Activated T-helper 17 cell treated with anti-CD3 and anti-CD28 coated beads, Interleukin-2, amount 50 U/mL, for 72 hours (primary cell): ENCODE measurements at places on chromosomes 7 and 10. TPM values are rescaled to one million over a fixed set of nuclear protein-coding genes. Genes with fewer than 3 reads are reported as not detected.
A peak's percentile ranks its signal among the peaks of the same experiment; 100 is the strongest.

DNA sequence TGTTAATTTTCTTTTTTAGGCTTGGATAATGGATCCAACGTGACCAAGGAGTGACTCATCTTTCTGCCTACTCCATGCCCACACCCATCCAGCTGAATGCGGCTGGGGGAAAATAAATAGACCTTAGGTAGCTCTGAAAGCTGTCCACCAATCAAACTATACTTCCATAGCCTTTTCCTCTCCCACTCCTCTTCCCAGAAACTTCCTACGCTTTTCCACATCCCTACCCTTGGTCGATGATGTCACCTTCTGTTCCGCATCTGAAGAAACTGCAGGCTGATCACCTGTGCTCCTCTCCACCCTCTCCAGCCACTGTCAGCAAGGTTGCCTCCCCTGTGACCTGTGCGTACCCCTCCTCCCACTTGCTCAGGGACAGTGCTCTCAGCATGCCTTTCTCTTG, 359.8 kb upstream of the KLF6 start:
- ATAC-seq = no peak

DNA sequence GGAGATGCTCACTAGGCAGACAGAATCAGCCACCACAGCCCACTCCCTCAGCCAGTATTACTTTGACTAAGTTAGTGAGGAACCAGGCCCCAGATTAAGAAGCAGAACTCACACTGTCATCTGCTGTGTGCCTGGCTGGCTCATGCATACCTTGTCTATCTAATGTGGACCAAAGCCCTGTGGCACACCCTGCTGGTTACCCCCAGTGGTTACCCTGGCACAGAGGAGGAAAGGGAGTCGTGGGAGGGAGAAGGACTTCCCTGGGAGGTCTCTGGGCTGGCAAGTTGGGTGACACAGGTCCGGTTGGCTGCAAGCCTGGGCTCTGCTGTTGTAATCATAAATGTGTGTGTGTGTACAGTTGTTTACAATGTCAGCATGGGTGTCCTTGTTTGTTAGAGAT, 7.5 kb upstream of the SH2D4B start:
- ATAC-seq = peak; percentile 91

GRCh38 chr7:130290745-130291144, 2.2 kb upstream of the CPA4 start:
- ATAC-seq = no peak

DNA sequence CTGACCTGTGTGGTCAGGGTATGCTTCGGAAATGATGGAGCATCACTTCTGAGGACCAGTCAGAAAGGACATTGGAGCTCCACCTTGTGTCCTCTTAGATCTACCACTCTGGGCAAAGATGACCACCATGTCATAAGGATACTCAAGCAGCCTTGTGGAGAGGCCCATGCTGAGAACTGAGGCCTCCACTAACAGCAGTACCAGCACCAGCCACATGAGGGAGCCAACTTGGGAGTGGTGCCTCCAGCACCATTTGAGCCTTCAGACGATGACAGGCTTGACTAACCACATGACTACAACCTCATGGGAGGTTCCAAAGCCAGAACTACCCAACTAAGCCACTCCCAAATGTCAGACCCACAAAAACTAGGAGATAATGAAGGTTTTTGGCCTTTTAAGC, 116.0 kb downstream of the NPTX2 start:
- peak; percentile 64 for ATAC-seq

DNA sequence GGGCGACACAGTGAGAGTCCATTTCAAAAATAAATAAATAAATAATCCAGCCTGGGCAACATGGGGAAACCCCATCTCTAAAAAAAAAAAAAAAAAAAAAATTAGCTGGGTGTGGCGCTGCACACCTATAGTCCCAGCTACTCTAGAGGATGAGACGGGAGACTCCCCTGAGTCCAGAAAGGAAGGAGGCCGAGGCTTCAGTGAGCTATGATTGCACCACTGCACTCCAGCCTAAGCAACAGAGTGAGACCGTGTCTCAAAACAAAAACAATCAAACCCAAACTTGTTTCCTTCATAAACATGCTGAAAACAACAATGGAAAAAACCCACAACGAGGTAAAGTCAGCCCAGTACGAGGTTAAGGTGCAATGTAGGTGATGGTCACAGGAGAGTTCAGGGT, 1.2 kb downstream of the COX19 start:
- ATAC-seq = no peak

DNA sequence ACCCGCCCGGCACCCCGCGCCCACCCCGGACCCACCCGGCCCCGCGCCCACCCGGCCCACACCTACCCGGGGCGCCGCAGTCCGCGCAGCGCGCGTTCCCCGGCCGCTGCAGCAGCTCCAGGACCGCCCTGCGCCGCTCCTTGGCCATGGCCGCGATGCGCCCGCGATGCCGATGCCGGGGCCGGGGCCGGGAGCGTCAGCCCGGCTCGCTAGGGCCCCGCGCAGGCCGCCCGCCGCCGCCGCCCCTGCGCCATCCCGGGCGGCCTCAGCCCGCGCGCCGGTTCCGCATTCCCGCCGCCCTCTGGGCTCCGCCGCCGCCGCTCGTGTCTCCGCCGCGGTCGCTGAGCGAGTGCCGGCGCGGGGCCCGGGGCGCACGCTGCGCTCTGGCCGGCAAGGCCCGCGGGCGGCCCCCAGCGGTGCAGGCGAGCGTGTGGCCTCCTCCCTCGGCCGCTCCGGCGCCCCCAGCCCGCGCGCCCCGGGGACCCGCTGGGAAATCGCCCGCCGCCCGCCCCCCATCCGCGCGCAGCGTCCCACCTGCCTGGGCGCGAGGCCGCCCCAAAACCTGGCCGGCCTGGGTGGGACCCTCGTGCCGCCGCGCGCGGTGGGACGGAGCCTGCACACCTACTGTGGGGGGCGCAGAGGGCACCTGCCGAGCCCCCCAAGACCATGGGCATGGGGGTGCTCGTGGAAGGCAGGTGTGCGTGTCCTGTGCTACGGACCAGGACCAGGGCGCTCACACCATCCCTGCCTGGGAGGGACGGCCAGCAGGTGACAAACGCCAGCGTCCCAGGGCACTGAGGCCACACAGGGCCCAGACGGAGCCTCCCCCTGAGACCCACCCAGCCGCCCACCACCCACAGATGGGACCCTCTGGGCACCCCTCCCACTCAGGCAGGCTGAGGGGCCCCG, at the start of gene ADAP1:
Gene ADAP1, minus strand, starts transcription at position 351 of the 909 bp plus-strand sequence. Its CDS starts 203 bp downstream, at position 148.
- ATAC-seq = peak; percentile 83

The PBLD gene
- 0.69 TPM for total RNA-seq

GRCh38 chr7:127828843-127829500, 177.0 kb downstream of the SND1 start:
- no peak for ATAC-seq

DNA sequence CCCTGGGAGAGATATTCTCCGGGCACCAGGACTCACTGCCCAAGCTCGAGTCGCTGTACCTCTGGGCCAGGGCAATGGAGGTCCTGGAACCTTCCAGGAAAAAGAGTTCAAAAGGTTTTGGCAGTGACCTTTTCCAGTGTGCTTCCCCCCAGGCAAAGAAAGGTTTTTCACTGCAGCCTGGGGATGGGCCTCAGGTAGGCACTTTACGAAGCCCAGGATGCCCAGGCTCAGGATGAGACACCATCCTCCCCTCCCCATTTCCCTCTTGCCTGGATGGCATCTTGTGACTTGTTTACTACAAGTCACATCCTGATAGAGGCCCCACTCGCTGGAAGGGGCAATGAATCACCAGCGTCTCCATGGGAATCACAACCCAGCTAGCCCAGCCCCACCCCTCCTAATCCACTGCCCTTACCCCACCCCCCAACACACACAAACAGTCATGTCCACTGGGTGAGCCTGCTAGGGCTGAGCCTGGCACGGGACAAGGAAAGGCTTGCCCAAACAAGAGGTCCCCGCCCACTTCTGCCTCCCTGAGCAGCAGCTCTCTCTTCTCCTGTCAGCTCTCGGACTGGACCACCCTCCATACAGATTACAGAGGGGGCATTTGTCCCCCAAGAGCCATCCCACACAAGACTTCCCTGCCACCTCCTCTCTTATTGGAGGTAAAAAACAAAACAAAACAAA, 93.8 kb upstream of the SMNDC1 start:
- no peak for ATAC-seq

The MSMB gene
- total RNA-seq = not detected

The OR13A1 gene
- total RNA-seq = not detected

- ATAC-seq = no peak
Observed at GRCh38 chr10:130771491-130771946, 540.0 kb downstream of the TCERG1L start.

The PTPN20 gene
- 0.22 TPM for total RNA-seq

The CELF2 gene
- 139 TPM for total RNA-seq

The FGFBP3 gene
- total RNA-seq = 0.65 TPM

The AKR1E2 gene
- total RNA-seq = 1.9 TPM

The RASA4 gene
- 62.9 TPM for total RNA-seq

DNA sequence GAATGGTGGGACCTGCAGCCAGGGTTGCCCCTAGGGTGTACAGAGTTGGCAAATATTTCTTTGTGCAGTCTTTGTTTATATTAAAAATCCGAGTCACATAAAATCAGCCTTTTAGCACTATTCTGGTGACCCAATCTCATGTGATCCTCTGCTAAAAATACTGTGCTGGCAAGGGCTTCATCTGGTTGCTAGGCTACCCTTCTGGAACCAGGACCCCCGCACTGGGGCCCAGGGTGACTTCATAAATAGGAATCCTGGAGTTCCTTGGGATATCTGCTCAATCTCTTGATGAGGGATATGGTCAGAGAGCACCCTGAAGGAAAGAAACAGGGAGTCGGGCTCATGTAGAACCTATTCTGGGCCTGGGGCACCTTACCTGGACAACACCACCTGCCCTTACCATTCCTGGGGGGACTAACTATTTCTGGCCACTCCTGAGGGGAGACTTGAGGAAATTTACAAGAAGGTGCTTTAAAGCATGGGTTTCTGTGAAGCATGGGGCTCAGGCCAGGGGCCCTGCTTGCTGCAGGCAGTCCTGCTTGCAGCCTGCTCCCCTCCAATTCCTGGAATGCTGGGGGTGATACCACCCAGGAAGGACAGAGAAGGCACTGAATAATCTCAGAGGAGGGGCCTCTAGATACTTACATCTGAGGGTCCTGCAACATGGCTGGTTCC, 44.7 kb downstream of the SH2D4B start:
- no peak for ATAC-seq

GRCh38 chr7:158581440-158582088, 6.1 kb downstream of the PTPRN2 start:
- ATAC-seq = no peak

- ATAC-seq = no peak
Observed at GRCh38 chr10:88233870-88234269, 349.2 kb downstream of the RNLS start.

GRCh38 chr7:10874666-10875065, 99.0 kb upstream of the PHF14 start:
- ATAC-seq = no peak

DNA sequence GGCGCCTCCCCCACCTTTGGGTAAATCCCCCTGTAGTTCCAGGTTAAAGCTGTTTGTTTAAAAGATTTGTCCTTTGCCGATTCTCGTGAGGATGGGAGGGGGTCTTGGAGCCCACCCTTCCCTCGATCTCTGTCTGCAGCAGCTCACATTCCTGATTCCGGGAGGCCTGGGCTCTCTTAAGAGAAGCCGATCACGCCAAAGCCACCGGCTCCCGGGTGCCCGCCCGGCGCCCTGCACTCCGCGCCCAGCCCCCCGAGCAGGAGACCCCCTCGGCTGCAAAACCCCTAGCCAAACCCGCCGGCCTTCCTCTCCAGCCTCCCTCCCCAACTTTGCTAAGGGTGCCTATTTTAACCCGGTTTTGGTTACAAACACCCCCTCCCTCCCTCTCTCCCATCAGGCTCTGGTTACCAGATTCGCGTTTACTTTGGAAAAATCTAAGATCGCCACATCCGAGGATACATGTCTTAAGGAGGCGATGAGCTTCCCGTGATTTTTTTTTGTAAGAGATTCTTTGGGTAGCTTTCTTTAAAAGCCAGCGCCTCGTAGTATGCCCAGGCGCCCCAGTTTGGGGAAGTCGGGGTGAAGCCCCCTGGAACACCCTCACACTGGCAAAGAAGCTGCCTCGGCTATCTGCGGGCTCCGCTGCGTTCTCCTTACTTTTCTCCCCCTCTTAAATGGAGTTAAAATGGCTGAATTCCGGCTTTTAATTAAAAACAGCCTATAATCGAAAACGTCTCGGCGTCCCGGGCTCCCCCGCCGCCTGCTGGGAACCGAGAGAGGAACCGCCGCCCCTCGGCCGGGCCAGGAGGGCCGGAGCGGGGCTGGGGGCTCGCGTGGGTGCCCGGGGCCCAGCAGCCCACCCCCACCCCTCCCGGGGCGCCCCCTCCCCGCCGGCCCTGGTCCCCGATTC, 983 bp downstream of the TNRC18 start:
- ATAC-seq = no peak

GRCh38 chr10:126846959-126847358, 58.3 kb upstream of the DOCK1 start:
- no peak for ATAC-seq

- no peak for ATAC-seq
Observed at GRCh38 chr10:124160943-124161582, 67.7 kb upstream of the CHST15 start.

- ATAC-seq = no peak
Observed at GRCh38 chr7:139948587-139949335, 114.0 kb downstream of the PARP12 start.

The RELN gene
- not detected for total RNA-seq

- ATAC-seq = no peak
Observed at GRCh38 chr10:25059990-25060389, 43.6 kb downstream of the THNSL1 start.

DNA sequence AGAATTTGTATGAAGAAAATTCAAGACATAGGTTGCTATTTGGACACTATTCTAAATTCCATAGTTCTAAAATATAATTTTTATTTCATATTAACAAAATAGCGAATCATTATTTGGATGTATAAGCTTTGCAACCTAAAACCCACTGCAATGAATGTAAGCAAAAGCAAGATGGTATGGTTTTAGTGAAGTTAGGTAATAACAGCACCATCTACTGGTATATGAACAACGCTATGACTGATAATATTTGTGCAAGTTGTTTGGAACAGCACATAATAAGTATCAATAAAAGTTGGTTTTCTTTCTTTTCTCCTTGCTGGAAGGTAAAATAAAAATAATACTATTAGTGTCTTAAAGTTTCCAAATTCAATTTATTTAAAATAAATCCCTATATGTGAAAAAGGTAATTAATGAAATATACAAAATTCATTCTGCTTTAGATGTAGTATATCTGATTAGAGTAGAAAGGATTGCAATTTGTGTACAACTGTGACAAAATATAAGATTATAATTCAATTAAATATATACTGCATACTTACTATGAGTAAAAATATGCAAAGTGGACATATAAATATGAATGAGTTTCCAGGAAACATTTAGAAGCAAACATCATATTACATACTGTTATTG, 79.0 kb upstream of the LSM8 start:
- ATAC-seq = no peak

GRCh38 chr7:154911862-154912455, 91.0 kb downstream of the PAXIP1 start:
- no peak for ATAC-seq
